ENCODE measurements at places on chromosomes 6 and 20.

DNA sequence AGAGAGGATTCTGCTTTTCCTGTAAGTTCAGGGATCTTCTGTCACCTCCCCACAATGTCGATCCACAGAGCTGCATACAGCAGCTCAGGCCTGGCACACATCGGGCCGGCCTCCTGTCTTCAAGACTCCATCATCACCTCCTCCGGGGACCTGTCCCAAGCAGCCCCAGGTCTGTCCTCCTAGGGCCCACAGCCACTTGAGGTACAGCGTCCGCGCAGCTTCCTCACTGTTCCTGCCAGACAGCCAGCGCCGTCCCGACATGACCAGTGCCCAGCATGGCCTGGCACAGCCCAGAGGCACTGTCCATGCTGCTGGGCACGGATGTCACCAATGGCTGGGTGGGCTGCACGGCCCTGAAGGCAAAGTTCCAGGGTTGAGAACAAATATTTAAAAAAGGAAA is 101.6 kb downstream of the DLL1 start:
- no peak for DNase-seq

DNA sequence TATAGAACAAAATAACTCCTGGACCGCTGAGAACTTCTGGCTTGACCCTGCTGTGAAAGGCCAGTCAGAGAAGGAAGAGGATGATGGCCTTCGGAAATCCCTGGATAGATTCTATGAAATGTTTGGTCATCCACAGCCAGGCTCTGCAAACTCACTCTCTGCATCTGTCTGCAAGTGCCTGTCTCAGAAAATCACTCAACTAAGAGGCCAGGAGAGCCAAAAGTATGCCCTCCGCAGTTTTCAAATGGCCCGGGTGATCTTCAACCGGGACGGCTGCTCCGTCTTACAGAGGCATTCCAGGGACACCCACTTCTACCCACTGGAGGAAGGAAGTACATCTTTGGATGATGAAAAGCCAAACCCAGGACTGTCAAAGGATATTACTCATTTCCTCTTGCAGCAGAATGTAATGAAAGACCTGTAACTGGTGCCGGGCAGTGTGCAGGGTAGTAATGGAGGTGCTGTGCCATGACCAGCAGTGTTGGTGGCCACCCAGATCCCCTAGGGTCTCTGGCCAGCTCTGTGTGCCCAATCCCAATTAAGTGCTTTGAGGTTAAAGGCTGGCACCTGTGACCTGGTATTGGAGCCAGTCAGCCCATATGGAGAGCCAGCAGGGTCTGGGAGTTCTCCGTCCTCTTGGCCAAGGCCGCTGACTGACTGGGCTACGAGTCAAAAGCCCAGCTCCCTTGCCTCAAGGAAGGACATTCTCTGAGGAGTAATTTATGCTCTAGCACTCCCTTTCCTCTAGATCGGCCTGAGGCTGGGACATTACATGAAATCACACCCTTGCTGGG is 87.1 kb downstream of the TRMT6 start:
- DNase-seq = no peak

DNA sequence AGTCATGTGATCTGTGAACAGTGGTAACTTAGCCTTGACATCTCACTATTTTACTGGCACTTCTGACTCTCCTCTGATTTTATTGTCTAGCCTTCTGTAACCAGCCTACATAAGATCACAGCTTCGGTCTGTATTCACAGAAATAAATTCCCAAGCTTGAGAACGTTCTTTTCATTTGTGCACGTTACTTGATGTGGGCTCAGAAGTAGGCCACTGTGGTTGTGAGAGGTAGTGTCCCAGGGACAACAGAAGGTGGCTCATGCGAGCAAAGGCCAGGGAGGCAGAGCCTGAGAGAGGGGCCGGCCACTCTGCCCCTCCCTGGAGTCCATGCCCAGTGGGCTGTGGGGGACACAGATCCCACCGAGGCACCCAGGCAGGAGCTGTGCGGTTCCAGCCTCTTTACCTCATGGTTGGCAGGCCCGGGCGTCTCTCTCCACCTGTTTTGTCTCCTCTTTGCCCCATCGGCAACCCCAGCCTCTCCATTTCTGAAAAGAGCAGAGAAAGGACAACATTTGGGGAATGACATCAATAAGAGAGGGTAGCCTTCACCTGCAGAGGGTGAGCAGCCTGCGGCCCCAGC is 207.5 kb upstream of the CST7 start:
- DNase-seq = no peak

DNA sequence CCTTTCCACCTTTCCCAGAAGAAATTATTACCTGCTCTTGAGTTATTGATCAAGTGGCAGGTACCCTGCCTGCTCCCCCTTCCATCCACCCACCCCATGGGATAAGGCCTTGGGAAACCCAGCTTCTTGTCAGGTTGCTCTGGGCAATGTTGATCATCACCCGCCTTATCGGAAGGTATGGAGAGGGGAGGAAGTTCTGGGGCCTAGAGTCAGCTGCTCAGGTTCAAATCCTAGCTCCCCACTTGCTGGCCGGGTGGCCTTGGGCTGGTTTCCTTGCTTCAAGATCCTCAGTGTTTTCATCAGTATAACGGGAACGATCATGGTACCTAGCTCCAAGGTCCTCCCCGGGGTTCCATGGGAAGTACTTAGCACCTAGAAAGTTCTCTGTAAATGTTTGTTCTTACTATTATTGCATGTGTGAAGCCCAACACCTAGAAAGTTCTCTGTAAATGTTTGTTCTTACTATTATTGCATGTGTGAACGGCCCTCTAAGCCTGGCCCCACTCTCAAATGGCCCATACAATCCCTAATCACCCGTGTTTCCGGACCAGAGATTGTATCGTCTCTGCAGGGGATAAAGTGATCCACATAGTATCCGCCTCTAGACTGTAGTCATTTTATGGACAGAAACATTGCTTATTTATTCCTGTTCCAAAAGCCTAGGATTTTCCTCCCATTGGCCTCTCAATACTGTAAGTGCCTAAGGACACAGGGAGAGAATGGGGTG is 1.1 kb upstream of the PREX1 start:
- no peak for DNase-seq

- DNase-seq = no peak
These were observed 41.7 kb upstream of the TULP4 start for GRCh38 chr6:158270389-158271127.

GRCh38 chr6:36018339-36018738 is 6.1 kb downstream of the SLC26A8 start:
- DNase-seq = no peak

DNA sequence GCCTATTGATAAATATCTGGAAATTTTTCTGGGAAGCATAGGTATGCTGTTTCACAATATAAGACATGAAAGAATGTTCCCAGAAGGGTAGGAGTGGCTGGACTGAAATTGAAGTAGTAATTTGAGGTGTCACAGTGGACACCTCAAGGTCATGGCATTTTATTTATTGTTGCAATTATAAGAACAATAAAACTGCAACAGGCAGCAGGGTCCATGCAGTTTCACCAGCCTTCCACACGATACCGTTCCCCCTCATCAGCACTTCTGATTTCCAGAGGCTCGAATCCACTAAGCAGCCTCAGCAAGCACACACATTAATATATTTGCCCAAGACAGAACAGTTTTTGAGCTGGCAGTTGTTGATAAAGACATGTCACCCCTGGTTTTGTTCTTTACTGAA is 1037.4 kb downstream of the KIF16B start:
- DNase-seq = no peak

DNA sequence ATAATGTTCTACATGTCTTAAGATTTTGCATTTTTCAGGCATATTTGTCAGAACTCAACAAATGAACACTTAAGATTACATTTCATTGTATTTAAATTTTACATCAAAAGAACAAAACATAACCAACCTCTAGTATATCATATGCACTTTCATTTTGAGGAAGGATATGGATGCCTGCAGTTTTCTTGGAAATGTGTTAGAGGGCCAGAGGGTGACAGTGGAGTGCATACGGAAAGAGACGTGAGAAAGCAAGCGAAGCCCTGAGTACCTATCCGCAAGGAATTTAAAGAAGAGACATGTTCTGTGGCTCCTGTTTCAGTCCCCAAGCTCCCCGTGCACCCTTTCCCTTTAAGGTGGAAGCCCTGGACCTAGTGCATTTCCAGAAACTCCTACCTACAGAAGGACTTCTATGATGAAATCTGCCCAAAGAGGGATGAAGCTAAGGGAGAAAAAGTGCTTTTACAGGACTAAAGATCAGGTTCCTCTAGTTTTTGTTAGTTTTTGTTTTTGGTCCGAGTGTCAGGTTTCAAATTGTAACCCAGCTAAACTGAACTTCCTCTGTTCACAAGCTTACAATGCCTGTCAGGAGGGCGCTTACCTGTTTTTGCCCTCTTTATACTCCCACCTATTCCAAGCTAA is 38.8 kb downstream of the EZR start:
- no peak for DNase-seq

GRCh38 chr20:7665376-7665775 is 274.9 kb downstream of the HAO1 start:
- no peak for DNase-seq

DNA sequence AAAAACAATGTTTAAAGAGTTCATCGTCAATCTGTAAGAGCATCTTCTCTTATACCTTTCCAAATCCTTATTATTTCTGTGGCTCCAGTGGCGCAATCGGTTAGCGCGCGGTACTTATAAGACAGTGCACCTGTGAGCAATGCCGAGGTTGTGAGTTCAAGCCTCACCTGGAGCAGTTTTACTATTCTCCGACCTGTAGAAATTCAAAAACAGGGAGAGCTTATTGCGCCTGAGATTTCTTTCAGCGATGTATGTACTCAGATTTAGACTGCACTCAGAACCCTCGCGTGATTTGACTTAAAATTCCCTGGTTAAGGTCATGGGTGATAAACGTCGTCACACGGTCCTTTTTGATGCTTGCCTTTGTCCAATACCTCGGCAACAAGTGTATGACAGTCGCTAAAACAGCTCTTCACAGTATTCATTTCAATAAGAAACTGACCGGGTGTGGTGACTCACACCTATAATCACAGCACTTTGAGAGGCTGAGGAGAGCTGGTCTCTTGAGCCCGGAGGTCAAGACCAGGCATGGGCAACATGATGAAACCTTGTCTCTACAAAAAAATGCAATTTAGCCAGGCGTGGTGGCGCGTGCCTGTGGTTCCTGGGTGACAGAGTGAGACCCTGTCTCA is 11.9 kb downstream of the GPX5 start:
- DNase-seq = peak; percentile 53

DNA sequence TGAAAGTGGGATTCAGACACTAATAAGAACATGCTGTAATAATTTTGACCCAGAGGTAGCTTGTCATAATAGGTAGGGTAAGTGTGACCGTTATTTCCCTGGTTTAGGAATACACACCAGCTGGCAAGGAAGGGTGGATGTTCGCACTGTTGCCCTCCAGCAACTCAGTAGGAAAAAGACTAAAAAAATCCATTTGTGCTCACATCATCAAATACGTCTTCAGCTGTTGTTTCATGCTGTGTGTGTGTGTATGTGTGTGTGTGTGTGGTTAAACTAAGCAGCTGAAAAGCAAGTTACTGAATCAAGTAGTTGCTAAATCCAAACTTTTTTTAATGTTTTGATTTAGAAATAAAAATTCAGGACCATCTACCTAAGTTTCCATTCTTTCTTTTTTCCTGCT is 218.7 kb downstream of the TRDN start:
- no peak for DNase-seq

- DNase-seq = no peak
These were observed 150.4 kb upstream of the PHACTR3 start for GRCh38 chr20:59453759-59454560.

- no peak for DNase-seq
These were observed 16.6 kb downstream of the NKX2-4 start for GRCh38 chr20:21380711-21381110.

DNA sequence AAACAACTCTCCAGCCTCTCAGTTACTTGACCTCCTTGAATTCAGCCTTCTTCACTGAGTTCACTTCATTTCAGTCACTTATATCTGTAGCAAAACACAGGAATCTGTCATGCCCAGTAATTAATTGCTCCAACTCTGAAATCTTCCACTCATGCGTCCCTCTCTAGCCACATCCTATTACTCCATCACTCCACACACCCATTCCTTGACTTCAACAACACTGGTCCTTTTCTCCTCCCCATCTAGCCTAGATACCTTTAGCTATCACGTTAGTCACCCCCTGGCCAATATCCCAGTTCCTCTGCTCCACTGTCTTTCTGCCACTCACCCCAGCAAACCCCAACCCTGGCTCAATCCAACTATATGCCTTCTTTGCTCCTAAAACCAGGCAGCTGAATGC is 7.7 kb downstream of the ZHX3 start:
- DNase-seq = no peak

DNA sequence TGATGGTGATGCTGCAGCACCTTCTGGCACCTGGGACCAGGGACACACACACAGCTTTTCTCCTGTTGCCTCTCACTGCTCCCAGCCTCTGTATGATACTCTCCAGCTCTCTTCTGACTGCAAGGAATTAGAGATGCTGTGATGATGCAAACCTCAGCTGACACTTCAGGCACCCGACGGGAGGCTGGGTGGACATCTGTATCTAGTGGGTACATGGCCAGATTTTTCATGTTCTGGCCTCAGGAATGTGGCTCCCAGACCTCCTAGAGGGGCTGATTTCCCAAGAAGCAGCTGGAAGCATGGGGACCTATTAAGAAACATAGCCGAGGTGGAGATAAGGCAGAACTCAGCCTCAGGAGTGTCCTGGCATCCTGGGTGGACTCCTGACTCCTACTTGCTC is 6.8 kb upstream of the EPB41L1 start:
- no peak for DNase-seq

DNA sequence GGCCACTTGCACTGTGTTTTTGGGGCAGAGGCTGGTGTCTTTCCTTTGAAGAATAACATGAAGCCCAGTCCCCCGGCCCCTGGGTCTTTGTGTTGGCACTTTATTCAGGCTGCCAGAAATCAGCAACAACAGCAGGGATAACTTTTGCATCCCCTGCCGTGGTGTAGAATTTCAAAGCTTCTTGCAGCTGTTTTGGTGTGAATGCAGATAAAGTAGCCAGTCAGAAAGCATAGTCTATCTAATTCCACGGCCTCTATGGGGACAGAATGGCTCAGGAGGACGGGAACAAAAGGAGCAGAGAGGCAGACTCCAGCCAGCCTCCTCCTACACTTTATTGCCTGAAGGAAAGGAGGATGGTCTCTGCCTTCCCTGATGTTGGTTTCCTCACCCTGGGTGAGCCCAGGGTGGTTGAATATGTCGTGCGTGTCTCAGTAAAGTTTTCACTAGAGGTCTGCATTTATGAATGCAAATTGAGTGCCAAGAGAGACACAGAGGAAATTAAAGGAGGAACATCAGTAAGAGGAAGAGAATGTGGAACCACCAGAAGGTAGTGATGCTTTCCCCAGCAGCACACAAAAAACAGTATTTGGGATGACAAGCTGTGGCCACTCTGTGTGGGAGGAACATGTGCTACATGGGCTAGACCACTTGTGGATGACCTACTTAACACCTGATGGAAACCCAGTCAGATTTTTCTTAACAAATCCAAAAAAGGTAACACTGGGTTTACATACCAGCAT is 125.9 kb upstream of the TRAF3IP2 start:
- no peak for DNase-seq

GRCh38 chr6:79225717-79226599 is 8.5 kb downstream of the HMGN3 start:
- DNase-seq = no peak

GRCh38 chr6:122072014-122072647 is 327.3 kb upstream of the HSF2 start:
- no peak for DNase-seq

Data from activated T-cell treated with anti-CD3 and anti-CD28 coated beads, Interleukin-2, amount 50 U/mL, for 72 hours (primary cell).